Stimulated activated CD8-positive, alpha-beta memory T cell treated with anti-CD3 and anti-CD28 coated beads, Interleukin-12 subunit alpha, Interleukin-12 subunit beta, amount 100 ng/mL, for 1 hour (primary cell): ENCODE measurements at places on chromosomes 11 and 22.
A peak's percentile ranks its signal among the peaks of the same experiment; 100 is the strongest.

DNA sequence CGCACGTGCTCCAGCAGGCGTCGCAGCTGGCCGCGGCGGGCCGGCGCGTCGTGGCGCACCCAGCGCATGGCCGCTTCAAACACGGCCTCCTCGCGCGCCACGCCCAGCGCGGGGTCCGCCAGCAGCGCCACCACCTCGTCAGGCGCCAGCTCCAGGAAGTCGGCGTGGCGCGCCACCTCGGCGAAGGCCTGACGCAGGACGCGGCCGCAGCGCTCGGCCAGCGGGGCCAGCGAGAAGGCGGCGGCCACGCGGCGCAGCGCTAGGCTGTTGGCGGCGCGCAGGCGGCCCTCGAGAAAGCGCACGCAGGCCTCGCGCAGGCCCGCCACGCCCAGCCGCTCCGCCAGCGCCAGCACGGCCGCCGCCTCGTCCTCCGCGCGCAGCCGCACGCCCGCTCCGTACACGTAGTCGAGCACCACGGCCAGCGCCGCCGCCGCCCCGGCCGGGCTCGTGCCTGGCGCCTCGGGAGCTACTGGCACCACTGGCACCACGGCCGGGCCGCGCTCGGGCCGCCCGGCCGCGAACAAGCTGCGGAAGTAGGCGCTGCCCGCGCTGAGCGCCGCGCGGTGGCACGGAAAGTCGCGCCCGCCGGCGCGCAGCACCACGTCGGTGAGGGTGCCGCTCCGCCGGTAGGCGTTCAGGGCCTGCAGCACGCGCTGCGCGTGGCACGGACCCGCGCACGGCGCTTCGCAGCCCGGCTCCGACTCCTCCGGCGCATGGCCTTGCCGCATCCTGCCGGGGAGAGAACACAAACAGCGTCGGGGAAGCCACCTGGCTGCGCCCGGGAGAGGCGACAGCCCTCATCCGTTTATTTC is 2.9 kb downstream of the KLHL35 start:
- DNase-seq, result peak; percentile 16

GRCh38 chr11:103622296-103622695 is 414.1 kb upstream of the DDI1 start:
- no peak for DNase-seq

DNA sequence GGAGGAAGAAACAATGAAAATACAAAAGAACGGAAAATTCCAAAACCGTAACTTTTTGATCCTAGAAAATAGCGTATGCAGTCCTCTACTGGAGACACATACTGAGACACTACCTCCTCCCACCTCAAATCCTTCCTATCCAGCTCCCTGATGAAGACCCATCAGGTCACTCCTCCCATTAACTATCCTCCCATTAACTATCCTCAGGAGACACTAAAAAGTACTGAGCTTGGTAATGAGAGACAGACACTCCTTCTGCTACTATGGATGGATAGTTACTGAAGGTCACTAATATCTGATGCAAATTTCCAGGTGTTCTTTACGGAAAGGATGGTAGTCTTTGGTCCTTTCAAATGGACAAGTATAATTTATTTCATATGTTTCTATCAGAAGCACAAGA is 237.5 kb upstream of the BLID start:
- no peak for DNase-seq

- no peak for DNase-seq
Observed at GRCh38 chr22:44693145-44693544, 8.9 kb upstream of the PRR5 start.

DNA sequence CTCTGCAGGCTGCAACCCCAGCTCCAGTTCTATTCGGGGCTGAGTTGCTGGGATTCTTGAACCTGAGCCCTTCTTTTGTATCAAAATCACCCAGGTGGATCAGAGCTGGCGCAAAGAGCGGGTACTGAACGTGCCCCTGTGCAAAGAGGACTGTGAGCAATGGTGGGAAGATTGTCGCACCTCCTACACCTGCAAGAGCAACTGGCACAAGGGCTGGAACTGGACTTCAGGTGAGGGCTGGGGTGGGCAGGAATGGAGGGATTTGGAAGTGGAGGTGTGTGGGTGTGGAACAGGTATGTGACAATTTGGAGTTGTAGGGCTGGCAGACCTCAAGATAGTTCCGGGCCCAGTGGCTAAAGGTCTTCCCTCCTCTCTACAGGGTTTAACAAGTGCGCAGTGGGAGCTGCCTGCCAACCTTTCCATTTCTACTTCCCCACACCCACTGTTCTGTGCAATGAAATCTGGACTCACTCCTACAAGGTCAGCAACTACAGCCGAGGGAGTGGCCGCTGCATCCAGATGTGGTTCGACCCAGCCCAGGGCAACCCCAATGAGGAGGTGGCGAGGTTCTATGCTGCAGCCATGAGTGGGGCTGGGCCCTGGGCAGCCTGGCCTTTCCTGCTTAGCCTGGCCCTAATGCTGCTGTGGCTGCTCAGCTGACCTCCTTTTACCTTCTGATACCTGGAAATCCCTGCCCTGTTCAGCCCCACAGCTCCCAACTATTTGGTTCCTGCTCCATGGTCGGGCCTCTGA is 3.8 kb downstream of the FOLR1 start:
- DNase-seq, result no peak

DNA sequence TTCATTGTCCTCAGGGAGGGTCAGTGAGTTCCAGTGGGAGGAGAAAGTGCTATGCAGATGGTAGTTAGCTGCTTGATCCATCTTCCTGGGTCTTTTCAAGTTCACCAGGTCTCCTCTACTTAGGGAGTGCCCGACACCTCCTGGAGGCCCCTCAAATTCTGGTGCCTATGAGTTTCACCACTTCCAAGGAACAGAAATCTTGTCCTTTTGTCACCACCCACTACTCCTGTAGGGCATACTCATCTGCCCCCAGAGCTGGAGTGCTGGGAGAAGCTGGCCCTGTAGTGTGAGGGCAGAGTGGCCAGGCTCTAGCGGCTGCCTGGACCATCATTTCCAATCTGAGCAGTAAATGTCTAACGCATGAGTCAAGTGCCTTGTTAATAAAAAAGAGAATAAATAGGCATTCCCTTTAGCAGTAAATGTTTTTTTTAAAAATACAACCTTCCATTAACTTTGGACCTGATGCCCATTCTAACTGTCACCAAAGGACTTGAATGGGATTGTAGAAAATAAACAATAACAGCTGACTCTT is 12.5 kb downstream of the IRAG1 start:
- no peak for DNase-seq

DNA sequence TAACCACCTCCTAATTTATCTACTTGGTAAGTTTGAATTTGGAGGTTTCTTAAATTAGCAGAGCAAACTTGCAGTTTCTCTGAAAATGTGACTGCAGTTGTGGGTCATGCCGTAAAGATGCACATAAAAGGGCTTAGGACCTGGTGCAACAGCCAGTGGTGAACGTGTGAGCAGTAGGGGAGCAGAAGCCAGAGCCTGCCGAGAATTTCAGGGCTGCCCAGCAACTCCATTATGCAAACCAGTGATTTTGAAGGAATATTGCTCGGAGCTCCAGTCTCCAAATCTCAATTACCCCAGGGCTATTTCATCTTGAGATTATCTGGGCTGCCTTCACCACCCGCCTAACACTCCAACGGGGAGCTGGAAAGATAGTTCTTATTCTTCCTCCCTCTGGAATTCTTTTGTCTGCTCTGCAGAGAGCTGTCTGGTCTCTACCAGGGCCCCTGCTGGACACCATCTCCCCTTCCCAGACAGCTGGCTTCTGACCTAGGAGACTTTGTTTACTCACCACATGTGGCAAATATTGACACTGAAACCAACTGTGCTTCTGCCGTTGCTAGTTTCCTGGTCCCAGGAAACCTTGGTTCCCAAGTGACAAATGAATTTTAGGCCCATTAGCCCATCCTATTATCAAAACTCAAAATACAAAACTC is 93.9 kb downstream of the DSCAML1 start:
- DNase-seq, result no peak

GRCh38 chr11:115238791-115239190 is 265.4 kb downstream of the CADM1 start:
- no peak for DNase-seq

- DNase-seq, result no peak
Observed at GRCh38 chr11:71199226-71199820, 53.1 kb downstream of the SHANK2 start.

DNA sequence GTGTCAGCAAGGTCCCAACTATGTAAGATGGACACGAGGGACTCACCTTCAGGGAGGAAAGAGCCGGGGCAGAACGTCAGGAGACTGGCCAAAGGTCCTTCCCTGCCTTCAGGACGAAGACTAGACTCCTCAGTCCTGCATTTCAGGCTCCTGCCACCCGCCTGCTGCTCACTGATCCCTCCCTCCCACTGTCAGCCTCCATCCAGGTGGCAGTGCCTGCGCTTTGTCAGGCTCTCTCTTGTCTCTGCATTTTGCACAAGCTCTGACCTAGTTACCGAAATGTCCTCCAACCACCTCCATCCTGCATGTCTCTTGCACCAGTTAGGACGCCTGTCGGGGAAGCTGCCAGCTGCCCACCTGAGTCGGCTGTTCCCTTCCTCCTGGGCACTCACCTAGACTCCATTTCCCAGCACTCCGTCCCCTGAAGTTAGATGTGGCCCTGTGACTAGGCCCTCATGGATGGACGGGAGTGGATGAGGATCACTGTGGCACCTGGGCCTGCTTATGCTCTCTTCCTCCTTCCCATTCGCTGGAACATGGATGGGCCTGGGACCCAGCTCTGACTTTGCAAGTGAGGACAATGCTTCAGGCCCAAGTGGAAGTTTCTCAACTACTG is 8.0 kb downstream of the B3GNT6 start:
- DNase-seq, result no peak

GRCh38 chr11:43784301-43784700 is 96.3 kb upstream of the ALKBH3 start:
- no peak for DNase-seq

DNA sequence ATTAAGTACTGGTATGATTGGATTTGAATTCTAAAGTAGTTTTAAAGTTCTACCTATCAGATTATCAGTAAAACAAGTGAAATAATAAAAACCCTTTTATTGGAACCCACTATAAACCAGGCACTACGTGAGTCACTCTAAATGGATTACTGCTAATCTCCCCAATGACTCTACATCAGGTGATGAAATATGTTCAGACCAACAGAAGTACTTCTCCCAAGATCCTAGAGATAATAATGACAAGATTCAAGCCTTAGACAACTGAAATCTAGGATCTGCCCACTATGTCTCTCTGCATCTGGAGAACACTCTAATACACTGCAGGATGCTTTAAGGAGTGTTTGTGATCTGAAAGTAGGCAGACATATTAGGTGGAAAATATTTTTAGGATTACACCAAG is 652.1 kb upstream of the CHORDC1 start:
- DNase-seq, result no peak

GRCh38 chr22:28435982-28436381 is 243.7 kb downstream of the TTC28 start:
- no peak for DNase-seq
